Stimulated activated CD4-positive, alpha-beta T cell treated with anti-CD3 and anti-CD28 coated beads, Interleukin-15, amount 100 ng/mL, for 48 hours (primary cell): ENCODE measurements at places on chromosomes 6 and 20.

DNA sequence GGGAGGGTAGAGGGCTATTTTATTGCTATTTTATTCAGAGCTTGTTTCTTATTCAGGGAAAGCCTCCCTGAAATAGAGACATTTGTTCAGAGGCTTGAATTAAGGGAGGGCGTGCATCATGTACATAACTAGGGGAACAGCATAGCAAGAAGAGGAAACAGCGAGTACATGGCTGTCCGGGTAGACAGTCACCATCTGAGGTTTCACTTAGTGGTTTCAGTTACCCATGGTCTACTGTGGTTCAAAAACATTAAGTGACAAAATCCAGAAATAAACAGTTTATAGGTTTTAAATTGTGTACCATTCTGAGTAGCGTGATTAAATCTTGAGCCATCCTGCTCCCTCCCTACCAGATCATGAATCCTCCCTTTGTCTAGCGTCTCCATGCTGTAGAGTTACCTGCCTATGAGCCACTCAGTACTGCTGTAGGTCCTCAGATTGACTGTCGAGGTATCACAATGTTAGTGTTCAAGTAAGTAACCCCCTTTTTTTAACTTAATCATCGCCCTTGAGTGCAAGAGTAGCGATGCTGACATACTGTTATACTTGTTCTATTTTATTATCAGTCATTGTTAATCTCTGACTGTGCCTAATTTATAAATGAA is 791.5 kb downstream of the TFAP2A start:
- DNase-seq: no peak

DNA sequence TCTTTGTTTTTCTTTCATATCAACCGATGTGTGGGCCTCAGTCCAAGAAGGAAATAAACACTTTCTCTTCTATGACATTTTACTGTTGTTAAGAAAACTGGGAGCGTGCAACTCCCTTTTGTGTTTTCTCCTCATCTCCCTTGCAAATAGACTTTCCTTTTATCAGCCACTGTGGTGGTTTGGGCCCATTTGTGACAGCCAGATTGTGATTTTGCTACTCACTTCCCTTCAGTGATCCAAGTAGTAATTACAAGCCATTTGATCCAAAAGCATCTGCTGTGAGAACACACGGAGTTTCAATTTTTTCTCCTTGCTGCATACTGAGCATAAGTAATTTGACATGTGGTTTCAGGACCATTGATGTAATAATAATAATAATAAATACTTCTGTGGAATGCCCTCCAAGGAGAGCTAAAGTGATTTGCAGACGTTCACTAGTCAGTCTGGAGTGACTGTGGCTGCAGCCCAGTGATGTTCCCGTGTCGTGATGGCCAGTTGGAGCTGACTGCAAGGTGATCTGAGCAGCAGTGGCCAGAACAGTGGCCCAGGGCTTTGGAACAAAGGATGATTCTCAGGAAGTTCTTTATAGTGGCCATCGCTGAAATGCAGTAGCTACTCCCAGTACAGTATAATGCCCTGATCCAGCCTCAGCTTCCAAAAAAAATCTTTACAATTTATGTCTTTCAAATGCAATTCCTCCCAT is 91.9 kb upstream of the CLDN20 start:
- no peak for DNase-seq

DNA sequence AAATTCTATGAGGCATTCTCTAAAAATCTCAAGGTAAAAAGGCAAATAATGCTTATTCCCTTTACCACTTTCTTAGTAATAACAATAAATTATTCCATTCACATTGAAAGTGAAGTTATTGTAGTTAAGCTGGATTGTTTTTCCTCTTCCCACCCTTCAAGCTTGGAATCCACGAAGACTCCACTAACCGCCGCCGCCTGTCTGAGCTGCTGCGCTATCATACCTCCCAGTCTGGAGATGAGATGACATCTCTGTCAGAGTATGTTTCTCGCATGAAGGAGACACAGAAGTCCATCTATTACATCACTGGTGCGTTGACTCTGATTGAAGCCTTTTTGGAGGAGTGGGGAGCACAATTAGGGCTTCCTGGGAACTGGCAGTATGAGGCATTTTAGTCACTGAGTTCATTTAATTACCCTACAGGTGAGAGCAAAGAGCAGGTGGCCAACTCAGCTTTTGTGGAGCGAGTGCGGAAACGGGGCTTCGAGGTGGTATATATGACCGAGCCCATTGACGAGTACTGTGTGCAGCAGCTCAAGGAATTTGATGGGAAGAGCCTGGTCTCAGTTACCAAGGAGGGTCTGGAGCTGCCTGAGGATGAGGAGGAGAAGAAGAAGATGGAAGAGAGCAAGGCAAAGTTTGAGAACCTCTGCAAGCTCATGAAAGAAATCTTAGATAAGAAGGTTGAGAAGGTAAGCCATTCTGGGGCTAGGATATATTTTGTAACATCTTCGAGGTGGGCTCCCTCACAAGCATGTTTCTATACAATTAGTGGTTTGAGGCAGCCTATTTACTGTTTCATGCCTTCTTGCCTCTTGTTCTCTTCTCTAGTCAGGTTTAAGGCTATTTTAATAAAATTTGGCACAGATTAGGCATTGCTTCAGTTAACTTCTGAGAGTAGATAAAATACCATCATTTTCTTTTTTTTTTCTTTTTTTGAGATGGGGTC is 4.9 kb downstream of the HSP90AB1 start:
- DNase-seq: no peak

- DNase-seq: no peak
These were observed 117.0 kb downstream of the STXBP5 start for GRCh38 chr6:147321260-147321659.

GRCh38 chr20:18436847-18437246 is 30.0 kb downstream of the DZANK1 start:
- no peak for DNase-seq

- no peak for DNase-seq
These were observed 8.9 kb downstream of the CD164 start for GRCh38 chr6:109373331-109373730.

DNA sequence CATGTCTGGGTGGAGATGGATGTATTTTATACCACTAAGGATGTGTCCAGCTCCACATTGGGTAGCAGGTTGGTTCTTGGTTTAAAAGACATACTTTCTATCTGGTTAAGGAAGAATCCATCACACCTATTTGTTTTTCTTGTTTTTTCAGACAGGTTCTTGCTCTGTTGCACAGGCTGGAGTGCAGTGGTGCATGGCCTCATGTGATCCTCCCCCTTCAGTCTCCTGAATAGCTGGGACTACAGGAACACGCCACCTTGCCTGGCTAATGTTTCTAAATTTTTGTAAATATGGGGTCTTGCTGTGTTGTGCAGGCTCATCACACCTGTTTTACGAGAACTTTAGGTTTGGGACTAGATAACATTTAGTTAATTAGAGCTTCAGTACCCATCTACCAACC is 115.7 kb upstream of the PRND start:
- no peak for DNase-seq

DNA sequence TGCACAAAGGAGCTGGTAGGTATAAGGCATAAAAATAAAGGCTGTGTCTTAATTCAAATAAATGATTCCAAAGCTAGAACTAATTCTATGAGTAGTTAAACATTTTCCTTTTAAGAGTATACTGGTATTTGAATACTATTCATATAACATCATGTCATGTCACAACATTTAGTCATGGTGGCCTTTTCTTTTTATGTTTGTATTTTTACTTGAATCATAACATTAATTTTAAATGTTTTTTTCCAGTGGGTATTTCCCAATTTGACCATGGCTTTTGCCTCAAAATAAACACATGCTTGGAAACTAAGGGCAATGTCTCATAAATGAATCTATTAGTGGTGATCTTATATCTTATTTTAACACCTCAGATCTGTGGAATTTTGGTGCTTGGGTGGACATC is 177.1 kb downstream of the CD109 start:
- DNase-seq: no peak
